ENCODE measurements at places on chromosomes 6 and 20. TPM values are rescaled to one million over a fixed set of nuclear protein-coding genes. Genes with fewer than 3 reads are reported as not detected.

OOEP gene
- total RNA-seq = not detected

SPTLC3 gene
- total RNA-seq = 6.4 TPM

C6orf141 gene
- 1.9 TPM for total RNA-seq

LY6G6D gene
- total RNA-seq = not detected

CNKSR3 gene
- 5.5 TPM for total RNA-seq

SSR1 gene
- 85.6 TPM for total RNA-seq

FKBP1C gene
- total RNA-seq = 0.22 TPM

CRISP3 gene
- not detected for total RNA-seq

RGS17 gene
- total RNA-seq = 2.4 TPM

FAM83D gene
- total RNA-seq = 0.57 TPM

TNFRSF6B gene
- 41.6 TPM for total RNA-seq

RAET1L gene
- not detected for total RNA-seq

DAAM2 gene
- total RNA-seq = 52.5 TPM

ADGB gene
- total RNA-seq = not detected

MEP1A gene
- total RNA-seq = not detected

GGTLC1 gene
- total RNA-seq = not detected

CPNE5 gene
- total RNA-seq = 0.19 TPM

CLVS2 gene
- total RNA-seq = not detected

SNX5 gene
- 114 TPM for total RNA-seq

TPX2 gene
- 0.49 TPM for total RNA-seq

TAP1 gene
- 18.3 TPM for total RNA-seq

GINS1 gene
- total RNA-seq = 0.57 TPM

CLDN20 gene
- total RNA-seq = not detected
